ENCODE measurements at places on chromosomes 5 and 9. TPM values are rescaled to one million over a fixed set of nuclear protein-coding genes. Genes with fewer than 3 reads are reported as not detected.
A peak's percentile ranks its signal among the peaks of the same experiment; 100 is the strongest.

GRCh38 chr5:56909294-56910209 lies at the start of gene SETD9:
SETD9 (plus strand) TSS chr5:56909596; CDS start chr5:56909646, 50 bp downstream.
- DNase-seq: peak; percentile 100

SLC38A9 gene
- total RNA-seq: 5.7 TPM

SLIT3 gene
- total RNA-seq: 8.4 TPM

- DNase-seq: no peak
Observed at GRCh38 chr9:83474631-83475030, 63.6 kb downstream of the FRMD3 start.

DNA sequence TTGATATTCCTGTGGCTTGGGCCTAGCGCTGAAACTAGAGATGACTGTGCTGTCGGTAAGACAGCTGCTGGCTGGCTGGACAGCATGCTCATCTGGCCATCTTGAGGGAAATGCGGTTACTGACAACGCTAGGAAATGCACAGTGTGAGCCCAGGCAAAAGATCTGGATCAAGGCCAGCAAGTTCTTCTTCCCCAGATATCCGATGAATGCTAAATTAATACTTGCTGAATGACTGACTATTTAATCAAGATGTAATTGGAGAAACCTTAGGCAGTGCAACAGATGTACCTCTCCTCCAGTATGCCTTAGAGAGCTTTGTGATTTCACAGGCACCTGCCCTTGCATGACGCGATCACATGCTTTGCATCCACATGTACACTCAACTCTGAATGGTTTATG lies 659.1 kb downstream of the EFNA5 start:
- DNase-seq: no peak

PLAC8L1 gene
- 0.45 TPM for total RNA-seq

DNA sequence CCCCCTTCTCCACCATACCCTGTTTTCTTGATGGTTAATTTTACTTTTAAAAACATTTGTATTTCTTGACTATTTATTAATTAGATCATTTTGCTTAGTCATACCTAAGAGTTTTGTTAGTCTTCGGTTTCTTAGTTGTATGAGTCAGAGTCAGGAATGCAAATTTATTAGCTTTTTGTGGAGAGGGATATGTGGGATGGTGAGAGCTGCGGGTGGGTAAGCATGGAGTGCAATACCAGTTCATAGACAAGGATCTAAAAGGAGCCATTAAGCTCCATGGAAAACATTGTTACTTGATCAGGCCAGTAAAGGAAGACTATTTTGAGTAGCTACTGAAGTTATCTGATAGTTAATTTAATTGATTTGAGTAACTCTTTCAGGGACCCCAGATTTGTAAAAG lies 77.5 kb downstream of the ZSWIM6 start:
- DNase-seq: no peak

GRCh38 chr5:159240301-159240870 lies 22.7 kb upstream of the UBLCP1 start:
- no peak for DNase-seq

GRCh38 chr9:135181336-135181735 lies 93.9 kb downstream of the OLFM1 start:
- no peak for DNase-seq

DNA sequence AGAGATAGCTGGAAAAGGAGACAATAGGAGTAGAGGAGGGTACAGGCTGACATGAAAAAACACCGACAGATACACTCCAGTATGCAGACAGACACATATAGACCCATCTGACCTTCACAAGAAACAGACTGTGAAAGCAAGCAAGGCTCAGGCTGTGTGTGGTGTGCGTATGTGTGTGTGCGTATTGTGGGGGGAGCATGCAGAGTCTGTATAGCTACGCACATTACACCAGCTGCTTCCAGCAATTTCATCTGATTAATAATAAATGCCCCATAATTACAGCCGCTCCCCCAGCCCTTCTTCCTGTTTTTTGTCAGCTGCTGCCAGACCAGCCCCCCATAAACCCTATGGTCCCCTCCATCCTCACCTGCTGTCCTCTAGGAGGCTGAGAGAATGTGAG lies 6.7 kb downstream of the CNTFR start:
- no peak for DNase-seq

DNA sequence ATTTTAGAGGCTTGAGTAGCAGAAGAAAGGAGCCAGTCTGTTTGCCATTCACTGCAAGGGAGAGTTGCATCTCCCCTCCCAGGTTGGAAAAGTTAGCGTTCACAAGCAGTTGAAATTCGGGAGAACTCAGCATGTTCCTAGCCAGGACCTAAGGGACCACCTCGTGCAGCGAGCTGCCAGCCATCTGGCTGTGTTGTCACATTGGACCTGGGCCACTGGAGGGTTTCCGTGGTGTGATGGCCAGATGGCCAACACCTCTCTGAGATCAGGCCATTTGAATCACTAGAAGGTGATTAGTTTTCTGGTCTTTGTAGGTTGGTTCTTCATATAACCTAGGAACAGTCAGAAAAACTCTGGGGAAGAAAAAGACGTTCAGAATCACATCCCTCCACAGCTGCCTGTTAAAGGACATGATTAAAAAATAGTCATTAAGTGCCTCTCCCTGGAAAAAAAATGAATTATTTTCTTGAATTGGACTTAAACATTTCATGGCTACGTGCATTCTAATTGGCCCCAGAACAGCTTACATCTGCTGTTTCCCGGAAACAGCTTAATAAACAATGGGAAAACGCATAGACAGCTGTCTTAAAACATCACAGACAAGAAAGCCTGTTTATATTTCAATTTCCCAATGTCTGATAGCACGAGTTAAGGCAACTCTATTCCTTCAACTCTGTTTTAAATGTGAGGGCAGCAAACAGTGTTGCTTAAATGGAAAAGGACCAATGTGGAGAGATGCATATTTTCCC lies 303.9 kb downstream of the TENT4A start:
- no peak for DNase-seq

- no peak for DNase-seq
Observed at GRCh38 chr9:6929441-6930215, 171.9 kb downstream of the KDM4C start.

- DNase-seq: no peak
Observed at GRCh38 chr9:127714020-127714750, 1.3 kb downstream of the PTRH1 start.

SAPCD2 gene
- 0.12 TPM for total RNA-seq

GRCh38 chr5:82414041-82414388 lies 135.9 kb upstream of the RPS23 start:
- no peak for DNase-seq

DNA sequence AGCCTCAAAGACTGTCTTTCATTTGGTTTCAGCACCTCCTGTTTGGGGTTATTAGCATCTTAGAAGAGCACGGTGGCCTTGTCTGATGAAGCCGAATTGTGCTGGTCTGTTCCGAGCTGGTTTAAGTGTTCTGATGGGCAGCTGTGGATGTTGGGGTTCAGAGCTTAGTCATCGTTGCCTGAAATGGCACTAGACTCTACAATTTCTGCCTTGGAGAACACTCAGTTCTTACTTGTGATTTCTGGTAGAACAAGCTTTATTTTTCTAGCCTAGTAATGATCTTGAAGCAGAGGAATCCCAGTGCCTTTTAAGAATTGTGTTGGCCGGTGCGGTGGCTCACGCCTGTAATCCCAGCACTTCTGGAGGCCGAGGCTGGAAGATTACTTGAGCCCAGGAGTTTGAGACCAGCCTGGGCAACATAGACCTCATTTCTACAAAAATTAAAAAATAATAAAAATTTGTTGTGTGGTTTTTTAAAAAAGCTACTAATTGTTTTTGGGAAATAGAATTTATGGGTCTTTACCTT lies 7.8 kb downstream of the FBXW5 start:
- DNase-seq: no peak

DNA sequence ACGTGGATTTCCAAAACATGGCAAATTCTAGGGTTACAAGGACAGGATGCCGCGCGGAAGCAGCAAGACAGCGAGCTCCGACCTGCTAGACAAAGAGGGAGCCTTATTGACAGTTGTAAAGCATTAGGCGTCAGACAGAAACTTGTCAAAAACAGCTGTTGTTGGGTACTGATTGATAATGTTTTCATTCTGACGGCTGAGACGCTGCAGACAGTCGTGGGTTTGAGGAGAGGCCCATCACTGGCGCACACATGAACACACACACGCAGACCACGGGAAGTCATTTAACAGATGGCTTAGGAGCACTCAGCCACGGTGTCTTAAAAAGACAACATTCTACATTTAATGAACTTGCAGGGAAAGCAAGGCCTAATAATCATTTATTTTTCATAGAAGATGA lies 324.0 kb downstream of the NDUFS4 start:
- DNase-seq: no peak

- no peak for DNase-seq
Observed at GRCh38 chr5:38938424-38938823, 92.6 kb downstream of the OSMR start.

NUTM2G gene
- total RNA-seq: not detected

PCDHGA3 gene
- 12.1 TPM for total RNA-seq

DNA sequence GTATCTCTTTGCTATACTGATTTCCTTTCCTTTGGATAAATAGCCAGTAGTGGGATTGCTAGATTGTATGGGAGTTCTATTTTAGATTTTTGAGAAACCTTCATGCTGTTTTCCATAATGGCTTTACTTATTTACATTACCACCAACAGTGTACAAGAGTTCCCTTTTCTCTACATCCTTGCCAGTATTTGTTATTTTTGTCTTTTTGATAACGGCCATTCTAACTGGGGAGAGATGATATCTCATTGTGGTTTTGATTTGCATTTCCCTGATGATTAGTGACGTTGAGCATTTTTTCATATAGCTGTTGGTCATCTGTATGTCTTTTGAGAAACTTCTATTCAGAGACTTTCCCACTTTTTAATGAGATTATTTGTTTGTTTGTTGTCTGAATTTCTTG lies 25.8 kb downstream of the NADK2 start:
- DNase-seq: no peak

DNA sequence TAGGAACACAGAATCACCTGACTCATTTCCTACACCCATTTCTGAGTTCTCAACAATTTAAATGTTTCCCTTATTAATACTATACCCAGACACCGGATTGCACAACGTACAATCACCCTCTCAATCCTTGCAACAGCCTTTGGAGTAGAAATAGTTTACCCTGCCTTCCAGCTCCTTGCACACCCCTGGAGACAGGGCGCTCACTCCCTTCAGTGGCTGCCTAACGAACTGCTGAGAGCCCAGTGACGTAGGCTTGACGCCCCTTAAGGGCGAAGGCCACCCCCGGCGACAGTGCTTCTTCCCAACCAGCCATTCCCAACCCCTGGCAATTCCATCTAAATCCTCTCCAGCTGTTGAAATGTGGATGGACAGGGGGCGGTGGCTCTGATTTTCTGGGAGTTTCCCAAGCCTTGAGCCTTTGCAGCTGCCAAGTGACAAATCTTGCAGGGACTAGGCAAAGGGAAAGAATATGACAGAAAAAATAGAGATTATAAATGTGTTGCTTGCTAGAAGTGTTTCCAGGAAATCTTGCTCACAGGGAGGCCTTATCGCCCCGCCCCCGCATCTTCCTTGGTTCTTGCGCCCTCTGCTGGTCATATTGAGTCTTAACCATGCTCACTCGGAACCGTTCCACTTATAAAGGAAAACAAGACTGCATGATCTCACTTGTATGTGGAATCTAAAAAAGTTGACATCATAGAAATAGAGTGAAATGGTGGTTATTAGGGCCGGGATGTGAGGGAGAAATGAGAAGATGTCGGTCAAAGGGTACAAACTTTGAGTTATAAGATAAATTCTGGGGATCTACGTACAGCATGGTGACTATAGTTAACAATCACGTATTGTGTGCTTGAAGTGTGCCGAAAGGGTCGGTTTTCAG lies 7.6 kb upstream of the BARX1 start:
- peak; percentile 79 for DNase-seq

DNA sequence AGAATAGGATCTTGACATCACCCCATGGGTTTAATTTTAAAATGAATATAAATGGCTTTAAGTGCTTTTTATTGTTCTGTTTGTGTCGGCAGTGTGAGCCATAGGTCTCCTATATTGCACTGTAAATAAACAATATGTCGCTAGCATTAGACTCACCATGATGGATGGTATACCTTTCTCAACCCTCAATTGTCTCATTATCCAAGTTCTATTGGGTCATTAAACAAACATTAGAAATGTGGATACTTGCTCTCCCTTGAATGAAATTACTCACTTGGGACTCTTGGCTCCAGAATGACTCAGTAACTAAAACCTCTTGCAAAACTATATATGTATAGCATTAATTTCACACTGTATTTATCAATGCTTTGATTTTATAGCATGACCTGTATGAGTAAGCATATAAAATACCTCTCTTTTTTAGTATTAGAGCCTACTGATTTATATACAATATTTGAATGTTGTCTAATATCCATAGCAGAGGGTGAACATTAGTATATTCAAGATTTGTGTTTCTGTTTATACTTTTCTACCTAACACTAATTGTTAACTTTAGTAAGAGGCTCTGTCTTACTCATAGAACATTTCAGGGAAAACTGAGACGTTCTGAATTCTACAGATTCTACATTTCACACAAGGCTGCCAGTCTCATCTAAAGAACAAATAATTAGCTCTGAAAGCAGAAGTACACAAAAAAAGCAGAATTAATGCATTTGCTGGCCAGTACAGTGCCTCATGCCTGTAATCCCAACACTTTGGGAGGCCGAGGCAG lies 303.8 kb upstream of the PRR16 start:
- DNase-seq: no peak

- DNase-seq: no peak
Observed at GRCh38 chr9:30582240-30582639, 1802.2 kb upstream of the ACO1 start.

- DNase-seq: no peak
Observed at GRCh38 chr9:111994831-111995458, 98.3 kb downstream of the UGCG start.

DNA sequence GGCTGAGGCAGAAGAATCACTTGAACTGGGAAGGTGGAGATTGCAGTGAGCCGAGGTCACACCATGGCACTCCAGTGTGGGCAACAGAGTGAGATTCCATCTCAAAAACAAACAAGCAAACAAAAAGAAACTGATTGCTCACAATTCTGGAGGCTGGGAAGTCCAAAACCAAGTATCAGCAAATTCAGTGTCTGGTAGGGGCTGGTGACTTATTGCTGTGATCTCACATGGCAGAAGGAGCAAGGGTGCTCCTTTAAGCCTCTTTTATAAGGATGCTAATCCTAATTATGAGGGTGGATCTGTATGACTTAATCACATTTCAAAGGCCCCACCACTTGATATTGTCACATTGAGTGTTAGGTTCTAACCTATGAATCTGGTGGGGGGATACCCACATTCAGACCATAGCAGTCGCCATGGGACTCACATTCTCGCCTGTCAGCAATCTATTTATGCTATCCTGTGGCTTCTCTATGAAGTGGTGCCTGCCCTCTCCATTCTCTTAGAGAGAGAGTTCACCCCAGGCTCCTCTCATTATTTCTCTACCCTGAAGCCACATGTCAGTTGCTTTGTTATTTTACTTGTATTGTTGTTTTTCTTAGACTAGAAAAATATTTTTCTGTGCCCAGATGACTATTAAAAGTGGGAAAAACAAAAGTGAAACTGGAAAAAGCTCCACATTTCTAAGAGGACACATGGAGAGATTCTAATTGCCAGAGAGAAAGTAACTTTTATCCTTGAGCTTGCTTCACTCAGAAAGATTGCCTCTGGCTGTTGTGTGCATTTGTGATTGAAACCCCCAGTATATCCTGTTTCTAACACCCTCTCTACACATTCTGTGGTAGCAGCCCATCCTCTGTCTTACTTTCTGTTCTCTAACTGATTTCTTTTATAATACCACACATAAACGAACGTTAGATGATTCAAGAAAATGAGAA lies 18.8 kb upstream of the PRLR start:
- DNase-seq: no peak
